Stimulated activated CD4-positive, alpha-beta T cell treated with anti-CD3 and anti-CD28 coated beads, Interleukin-4, amount 100 ng/mL, for 1 hour (primary cell): ENCODE measurements at places on chromosomes 1 and 21.

DNA sequence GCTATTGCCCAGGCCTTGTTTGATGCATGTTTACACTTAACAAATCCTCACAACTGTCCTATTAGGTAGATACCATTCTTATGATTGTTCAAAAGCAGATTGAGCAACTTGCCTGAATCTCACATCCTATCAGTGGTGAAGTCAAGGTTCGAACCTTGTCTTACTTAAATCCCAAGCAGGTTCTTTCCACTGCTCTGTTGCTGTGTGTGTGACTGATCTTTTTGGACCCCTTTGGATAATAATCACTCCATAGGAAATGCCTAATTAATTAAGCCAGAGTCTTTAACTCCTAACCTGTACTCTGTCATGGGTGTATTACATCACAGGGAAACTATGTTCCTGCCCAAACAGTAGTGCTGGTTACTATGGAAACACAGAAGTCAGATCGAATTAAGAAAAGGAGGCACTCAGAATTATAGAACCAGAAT lies 84.2 kb downstream of the SPATA46 start:
- no peak for DNase-seq

DNA sequence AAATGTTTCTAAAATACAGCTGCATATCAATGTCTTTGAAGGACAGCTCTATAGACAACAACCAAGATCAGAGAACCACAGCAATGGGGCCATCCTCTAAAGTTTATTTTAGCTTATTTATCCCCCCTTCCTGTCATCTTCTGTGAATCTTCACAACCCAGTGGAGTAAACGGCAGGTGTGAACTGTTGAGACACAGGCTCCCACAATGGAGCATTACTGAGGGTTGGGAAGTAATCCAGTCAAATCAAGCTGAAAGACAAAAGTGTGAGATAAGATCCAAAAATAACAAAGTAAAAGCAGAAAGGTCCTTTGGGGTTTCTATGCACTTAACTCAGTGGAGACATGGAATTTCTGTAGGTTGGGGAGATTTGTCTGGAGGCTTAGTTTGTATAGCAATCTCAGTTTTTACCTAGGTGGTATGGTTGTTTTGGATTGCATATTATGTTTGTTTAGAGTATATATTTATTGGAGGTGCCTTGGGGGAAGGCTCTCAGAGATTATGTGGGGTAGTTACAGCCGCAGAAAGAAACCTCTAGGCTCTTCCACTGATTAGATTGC lies 286.9 kb upstream of the ADGRL2 start:
- DNase-seq = no peak

GRCh38 chr1:244242446-244242845 lies 191.4 kb downstream of the ZBTB18 start:
- no peak for DNase-seq

DNA sequence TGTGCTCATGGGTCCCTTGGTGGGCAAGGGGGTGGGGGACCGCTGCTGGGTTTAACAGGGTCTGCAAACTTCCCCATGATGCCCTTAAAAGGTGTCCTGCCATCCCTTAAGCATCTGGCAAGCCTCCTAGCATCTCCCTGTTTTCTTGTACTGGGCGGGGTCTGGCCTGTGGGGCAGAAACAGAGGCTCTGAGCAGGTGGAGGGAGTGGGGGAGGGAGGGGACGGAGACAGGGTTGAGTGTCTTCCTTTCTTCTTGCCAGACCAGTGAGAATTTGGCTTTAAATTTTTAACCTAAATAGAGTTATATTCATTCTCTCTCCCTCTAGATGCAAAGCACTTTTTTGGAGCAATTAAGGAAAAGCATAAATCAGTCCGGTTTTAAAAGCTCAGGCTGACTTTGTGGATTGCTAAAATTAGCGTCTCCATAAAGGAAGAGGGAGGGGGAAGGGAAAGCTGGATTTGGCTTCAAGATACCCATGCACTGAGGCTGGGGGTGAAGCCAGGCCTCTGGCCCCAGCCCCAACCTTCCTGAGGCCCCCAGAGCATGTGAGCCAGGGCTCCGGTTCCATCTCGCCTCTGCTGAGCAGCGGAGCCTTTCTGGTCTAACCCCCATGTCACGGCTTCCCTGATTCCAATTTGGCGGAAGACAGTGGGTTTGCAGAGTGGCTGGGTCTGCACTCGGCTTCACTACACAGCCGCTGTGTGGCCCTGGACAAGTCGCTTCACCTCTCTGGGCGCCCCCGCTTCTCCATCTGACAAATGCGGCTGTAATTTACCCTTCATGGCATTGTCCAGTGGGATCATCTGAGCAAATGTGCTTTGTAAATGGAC lies 25.3 kb downstream of the IGSF21 start:
- no peak for DNase-seq

DNA sequence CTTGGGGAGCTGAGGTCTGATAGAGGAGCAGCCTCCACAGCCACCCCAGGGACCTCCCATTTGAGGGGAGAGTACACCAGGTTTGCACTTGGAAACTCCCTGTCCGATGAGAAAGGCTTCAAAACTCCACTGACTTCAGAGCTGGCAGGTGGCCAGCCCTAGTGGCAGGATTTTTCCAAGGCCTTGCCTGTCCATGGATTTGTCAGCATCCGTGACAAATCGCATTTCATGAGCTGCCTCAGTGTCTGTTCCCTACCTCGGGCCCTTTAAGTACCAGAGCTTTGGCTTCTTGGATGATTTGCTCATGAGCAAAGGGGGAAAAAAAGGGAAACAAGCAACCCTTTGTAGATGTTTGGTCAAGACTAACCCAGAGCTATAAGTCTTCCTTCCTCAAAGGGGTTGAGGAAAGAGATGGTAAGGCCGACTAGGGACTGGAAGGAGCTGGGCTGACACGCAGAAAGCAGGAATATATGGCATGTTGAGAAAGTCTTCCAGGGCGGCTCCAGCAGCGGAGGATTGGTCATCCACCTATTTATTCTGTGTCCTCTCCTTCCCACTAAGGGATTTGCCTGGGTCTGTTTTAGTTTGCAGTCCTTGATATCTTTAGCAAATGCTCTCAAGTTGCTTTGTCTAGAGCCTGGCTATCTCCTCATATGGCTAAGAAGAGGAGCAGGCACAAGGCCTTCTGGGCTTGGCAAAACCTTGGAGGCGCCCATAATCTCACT lies 2.7 kb upstream of the HSPG2 start:
- DNase-seq = no peak

DNA sequence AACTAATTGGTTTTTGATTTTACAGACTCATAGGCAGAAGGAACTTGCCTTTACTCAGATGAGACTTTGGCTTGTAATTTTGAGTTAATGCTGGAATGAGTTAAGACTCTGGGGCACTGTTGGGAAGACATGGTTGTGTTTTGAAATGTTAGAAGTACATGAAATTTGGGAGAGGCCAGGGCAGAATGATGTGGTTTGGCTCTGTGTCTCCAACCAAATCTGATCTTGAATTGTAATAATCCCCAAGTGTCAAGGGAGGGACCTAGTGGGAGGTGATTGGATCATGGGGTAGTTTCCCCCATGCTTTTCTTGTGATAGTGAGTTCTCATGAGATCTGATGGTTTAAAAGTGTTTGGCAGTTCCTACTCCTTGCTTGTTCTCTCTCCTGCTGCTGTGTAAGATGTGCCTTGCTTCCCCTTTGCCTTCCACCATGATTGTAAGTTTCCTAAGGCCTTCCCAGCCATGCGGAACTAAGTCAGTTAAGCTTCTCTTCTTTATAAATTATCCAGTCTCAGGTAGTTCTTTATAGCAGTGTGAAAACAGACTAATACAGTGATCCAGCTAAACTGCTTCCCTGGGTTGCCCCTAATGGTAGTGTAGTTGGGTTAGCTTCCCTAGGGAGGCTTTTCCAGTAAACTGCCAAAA lies 10.2 kb downstream of the CPT2 start:
- DNase-seq = no peak

DNA sequence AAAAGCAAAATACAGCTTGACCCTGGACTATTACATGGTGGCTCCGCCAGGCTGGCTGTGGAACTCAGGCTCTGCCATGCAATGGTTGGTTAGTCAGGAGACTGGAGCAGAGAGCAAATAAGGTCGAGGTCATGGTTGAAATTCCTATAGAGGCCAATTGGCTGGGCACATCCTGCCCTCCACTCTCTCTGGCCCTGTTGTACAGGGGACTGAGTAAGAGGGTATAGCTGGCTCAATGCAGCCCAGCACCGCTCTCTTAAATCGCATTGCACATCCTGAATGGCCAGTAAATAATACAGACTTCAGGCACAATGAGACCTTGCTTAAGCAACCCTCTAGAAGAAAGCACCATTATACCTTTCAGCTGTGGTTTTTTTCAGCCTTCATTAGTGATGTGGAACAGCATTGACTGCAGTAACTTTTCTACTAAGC lies 59.3 kb upstream of the PPP2R5A start:
- DNase-seq = no peak

- no peak for DNase-seq
Observed at GRCh38 chr1:223479261-223479660, 86.0 kb downstream of the CCDC185 start.

DNA sequence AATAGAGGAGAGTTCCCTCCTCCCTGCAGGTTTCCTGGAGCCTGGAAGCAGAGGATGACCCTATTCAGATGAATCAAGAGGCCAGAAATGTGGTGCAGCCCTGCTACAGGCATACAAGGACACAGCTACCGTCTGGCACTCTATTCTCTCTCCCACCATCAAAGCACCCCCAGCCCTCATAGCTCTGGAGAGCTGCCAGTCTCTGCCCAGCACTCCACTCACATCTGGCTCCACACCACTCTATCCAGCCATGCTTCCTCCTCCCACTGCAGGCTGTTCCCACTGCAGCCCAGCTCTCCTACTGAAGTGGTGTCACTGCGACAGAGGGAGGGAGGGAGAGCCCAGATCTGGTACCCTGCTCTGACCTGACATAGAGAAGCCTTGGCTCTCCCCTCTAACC lies 18.4 kb downstream of the SYT2 start:
- no peak for DNase-seq

DNA sequence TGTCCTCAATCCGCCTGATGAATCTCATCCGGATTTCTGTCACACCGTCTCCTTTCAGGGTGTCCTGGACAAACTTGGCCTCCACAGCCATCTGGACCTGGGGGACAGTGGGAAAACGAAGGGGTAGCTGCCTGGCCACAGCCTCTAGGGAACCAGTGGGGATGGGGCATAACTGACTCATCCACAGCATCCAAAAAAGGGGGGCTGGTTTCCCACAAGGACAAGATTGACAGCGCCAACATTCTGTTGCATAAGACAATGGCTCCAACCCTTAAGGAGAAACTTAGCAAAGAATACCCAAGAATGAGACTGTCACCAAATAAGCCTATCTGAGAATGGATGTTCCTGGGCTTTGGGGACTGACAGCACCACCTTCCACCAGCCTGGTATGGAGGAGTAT lies 12.1 kb downstream of the TRAPPC3 start:
- DNase-seq = no peak

GRCh38 chr1:231695439-231696255 lies 69.1 kb downstream of the DISC1 start:
- DNase-seq = no peak

DNA sequence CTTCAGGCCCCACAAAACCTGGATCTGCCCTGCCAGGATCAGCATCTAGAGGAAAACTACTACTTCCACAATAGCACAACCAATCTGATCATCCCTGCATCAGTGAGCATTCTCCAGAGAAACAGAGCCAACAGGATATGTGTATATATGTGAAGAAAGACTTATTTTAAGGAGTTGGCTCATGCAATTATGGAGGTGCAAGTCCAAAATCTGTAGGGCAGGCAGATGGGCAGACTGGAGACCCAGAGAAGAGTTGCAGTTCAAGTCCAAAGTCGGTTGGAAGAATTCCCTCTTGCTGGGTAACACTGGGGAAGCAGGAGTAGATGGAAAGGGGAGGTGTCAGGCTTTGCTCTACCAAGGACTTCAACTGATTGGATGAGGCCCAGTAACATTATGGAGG lies 4.9 kb upstream of the HENMT1 start:
- DNase-seq = no peak

DNA sequence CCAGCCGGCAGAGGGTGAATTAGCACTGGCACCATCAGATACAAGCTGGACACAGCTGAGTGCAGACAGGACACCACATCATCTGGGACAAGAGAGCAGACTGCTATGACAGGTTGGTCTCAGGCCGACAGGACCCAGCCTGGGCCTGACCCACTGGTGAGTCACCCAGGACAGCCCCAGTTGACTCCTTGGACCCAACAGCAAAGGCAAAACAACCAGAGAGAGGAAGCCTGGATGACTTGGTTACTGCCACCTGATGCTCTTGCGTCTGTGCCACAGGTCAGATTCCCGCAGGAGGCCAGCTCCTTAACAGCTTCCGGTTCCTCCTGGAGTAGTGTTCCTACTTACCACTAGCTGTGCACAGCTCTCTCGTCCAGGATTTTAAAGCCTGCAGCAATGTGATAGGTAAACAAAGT lies 18.5 kb downstream of the CCN1 start:
- DNase-seq = no peak

- no peak for DNase-seq
Observed at GRCh38 chr1:222817529-222817928, 2.7 kb downstream of the DISP1 start.

DNA sequence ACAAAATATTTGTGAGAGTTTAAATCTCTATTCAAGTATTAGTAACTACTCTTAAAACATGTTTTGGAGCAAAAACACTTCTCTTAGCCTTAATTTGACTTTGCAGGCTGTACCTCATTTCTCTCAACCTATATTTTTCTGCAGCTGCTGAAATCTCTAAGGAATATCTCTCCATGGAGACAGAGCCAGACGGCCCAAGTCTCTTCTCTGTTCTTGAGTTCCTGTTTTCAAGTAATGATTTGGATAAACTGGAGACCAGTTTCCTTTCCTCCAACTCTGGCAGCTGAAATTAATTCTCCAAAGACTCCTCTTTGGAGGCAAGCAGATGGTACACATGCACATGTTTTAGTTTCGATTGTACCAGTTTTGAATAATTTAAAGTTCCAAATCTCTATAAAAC lies 659.7 kb upstream of the NEGR1 start:
- DNase-seq = no peak

DNA sequence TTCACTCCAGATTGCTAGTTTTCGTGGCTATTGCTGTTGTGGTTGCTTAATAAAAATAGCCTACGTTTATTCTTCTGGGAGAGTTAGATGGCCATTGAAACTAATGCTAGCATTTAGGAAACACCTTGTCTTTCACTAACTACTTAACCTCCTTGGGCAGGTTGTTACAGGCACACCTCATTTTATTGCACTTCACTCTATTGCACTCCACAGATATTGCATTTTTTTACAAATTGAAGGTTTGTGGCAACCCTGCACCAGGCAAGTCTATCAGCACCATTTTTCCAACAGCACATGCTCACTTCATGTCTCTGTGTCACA lies 11.3 kb upstream of the MARK1 start:
- DNase-seq = no peak

DNA sequence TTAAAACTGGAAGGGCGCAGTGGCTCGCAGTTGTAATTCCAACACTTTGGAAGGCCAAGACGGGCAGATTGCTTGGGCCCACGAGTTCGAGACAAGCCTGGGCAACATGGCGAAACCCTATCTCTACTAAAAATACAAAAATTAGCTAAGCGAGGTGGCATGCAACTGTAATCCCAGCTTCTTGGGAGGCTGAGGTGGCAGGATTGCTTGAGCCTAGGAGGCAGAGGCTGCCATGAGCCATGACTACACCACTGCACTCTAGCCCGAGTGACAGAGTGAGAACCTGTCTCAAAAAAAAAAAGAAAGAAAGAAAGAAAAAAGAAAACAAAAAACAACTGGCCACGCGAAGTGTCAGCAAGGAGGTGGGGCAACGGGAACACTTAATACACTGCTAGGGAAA lies 6.3 kb downstream of the UBE2G2 start:
- DNase-seq = no peak
